ENCODE measurements at places on chromosomes 6 and 20.

- DNase-seq, result peak; percentile 77
Observed at GRCh38 chr20:49668181-49668877, 45.3 kb downstream of the B4GALT5 start.

- DNase-seq, result no peak
Observed at GRCh38 chr6:114471450-114471849, 128.6 kb upstream of the HS3ST5 start.

GRCh38 chr6:158232316-158233213 lies 64.4 kb downstream of the GTF2H5 start:
- peak; percentile 39 for DNase-seq

DNA sequence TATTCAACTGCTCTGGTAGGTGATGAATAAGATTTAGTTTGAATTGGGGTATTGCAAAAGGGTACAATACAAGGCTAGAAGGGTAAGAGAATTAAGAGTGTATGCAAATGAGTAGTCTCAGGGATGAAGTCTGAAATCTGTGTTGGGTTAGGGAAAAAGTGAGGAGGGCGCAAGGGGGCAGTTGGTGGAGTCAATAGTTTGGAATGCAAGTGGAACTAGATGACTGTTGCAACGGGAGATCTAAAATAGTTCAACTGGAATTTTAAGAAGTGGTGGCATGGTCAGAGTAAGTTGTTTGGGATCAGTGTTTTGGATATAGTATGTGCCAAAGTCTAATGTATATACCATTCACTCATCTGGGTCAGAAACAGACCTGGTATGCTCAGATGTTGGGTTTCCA lies 329.6 kb downstream of the GJA1 start:
- DNase-seq, result no peak

GRCh38 chr6:98833307-98834059 lies 891 bp upstream of the POU3F2 start:
- DNase-seq, result no peak

DNA sequence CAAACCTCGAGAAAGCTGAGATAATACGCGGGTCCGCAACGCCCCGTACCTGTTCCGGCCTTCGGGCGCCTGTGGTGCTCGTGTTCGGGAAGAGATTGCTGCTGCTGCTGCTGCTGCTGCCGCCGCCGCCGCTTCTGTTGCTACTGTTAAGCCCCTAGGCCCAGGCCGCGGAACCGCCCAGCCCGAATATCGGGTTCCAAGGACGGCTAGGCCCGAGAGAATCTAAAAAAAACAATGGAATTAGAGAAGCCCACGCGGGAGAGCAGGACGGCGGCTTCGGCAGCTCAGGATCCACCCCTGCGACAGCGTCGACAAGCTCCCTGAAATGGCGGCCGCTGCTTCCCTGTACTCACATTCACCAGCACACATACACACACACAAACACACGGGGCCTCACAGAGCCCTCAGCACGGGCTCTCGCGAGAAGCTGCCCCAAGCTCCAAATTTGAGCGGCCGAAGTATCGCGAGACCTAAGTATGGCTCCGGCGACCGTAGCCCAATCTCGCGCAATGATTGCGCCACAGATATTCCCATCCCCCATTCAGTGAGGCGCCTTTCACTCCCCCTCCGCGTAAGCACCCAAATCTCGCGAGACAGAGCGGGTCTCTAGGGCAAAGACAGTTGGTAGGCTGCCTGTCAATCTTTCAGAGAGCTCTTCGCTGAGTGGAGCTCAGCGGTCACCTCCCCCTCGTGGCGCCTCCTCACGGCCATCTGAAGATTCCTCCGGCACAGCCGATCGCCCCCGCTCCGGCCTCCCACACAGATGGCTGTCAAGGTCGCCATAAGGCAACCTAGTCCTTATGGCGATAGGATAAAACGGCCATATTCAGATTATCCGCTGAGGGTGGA lies at the start of gene RBM39:
RBM39 (minus strand) TSS at position 369 of the 849 bp plus-strand sequence. CDS start 1,386 bp downstream, outside the sequence.
- peak; percentile 100 for DNase-seq

- DNase-seq, result no peak
Observed at GRCh38 chr6:156589281-156589680, 187.9 kb upstream of the ARID1B start.

All from inflammatory macrophage (primary cell).